Activated naive CD8-positive, alpha-beta T cell treated with anti-CD3 and anti-CD28 coated beads for 36 hours (primary cell): ENCODE measurements at places on chromosomes 7 and 10. TPM values are rescaled to one million over a fixed set of nuclear protein-coding genes. Genes with fewer than 3 reads are reported as not detected.

GRCh38 chr7:27647046-27647445, 15.6 kb downstream of the HIBADH start:
- no peak for DNase-seq

DNA sequence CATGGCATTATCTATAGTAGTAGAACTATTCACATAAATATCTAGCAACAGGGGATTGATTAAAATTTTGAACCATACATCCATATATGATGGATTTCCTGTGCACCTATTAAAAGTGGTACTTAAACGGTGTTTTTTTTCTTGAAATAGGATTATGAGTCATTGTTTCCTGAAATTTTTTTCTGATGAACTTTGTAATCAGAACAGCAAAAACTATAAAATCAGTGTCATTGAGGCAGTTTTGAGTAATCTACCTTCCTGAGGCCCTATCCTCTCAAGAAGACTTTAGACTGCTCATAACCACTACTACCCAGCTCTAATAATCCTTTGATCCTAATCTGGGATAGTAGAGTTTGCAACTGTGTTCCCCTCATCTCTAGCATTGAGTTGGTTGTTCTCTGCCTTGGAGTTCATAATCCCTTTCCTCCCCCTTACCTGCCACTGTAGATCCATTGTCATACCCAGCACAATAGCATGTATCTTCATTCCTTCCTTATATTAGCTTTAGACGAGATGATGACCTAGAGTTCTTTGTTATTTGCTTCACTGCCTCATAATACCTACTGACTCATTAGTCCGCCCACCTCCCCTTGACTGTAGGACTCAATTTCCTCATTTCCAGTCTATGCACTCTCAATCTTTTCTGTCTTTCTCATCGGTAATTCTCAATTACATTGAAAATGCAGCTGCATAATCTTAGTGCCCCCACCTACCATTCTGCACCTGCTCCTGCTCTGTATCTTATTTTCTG, 133.4 kb downstream of the LRRC4 start:
- DNase-seq, result no peak

The FOXK1 gene
- total RNA-seq, result 38.1 TPM

GRCh38 chr10:30433730-30434272, at the start of gene MAP3K8:
MAP3K8 (plus strand) TSS chr10:30434184; CDS start chr10:30438939, 4,755 bp downstream.
- peak; percentile 90 for DNase-seq

The UROS gene
- 48.4 TPM for total RNA-seq

- DNase-seq, result no peak
Observed at GRCh38 chr10:13102002-13102794, 2.2 kb downstream of the OPTN start.

GRCh38 chr7:95066737-95067530, 159.5 kb downstream of the PPP1R9A start:
- no peak for DNase-seq

GRCh38 chr7:121853307-121853706, 19.7 kb upstream of the PTPRZ1 start:
- DNase-seq, result no peak

The FAM24B gene
- total RNA-seq, result 12.8 TPM

GRCh38 chr7:127021019-127021738, 231.6 kb downstream of the GRM8 start:
- DNase-seq, result no peak

The PAX2 gene
- total RNA-seq, result not detected

DNA sequence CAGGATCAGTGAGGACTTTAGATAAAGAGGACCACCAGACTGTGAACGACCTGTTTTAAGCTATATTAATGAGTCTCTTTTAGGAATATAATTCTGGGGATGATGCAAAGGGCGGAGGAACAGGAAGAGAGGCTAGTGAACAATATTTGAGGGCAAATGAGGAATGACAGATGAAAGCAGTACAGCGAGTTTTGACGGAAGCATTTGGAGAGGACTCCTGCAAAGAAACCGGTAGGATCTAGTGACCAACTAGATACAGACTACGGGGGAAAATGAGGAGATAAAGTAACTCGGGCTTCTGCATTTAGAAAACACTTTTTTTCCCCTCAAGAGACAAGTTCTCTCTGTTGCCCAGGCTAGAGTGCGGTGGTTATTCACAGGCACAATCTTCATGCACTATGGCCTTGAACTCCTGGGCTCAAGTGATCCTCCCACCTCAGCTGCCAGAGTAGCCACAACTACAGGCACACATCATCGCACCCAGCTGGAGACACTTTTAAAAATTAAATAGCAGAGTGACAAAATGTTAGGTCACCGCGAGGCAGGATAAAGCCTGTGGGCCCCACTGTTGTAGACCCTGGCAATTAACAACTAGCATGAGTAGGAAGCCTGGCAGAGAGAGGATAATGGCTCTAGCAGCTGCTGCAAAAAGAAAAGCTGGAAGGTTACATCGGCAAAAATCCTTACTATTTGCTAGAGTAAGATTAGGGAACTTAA, 143.2 kb downstream of the SRPK2 start:
- no peak for DNase-seq

DNA sequence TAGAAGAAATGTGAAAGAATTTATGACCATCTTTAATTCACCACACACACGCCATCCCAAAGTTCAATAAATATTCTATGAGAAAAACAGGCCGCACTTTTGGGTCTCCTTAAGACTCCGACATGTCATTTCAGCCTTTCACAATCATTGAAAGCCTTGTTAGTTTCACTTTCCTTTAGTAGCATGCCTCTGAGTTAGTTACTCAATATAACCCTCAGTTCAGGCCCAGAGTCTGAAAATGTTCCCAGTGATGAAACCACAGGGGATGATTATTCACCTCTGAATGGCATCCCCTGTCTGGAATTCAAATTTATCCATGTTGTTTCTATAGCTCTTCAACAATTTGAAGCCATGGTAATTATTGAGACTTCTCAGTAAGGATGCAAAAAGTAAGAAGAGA, 278.1 kb upstream of the NRP1 start:
- DNase-seq, result no peak

GRCh38 chr10:2837674-2838073, 229.7 kb upstream of the PFKP start:
- no peak for DNase-seq

DNA sequence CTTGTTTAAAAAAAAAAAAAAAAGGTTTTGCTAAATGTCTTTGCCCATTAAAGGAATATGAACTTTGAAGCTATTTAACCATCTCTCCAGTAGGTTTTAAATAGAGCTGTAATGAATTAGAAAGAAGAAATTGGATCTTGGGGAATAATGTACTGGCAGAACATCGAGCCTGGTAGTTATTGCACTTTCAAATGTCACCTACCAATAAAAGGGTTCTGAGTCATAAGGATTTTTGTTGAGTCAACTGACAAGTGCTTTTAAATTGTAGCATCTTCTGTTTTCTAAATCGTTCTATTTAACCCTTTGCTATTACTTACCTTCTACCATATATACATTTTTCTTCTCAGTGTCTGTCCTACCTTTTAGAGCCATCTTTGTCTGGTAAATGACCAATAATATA, 10.7 kb downstream of the CUTC start:
- DNase-seq, result no peak
